ENCODE measurements at places on chromosomes 1 and 21. TPM values are rescaled to one million over a fixed set of nuclear protein-coding genes. Genes with fewer than 3 reads are reported as not detected.

The SPRR2B gene
- not detected for total RNA-seq

The IL19 gene
- not detected for total RNA-seq

The LORICRIN gene
- total RNA-seq: not detected

The SLC2A5 gene
- 0.06 TPM for total RNA-seq

The RAVER2 gene
- total RNA-seq: 17.9 TPM

The DENND2C gene
- total RNA-seq: 1.7 TPM

The PLCH2 gene
- 0.34 TPM for total RNA-seq

The KIF26B gene
- total RNA-seq: 3.7 TPM

The ADAM15 gene
- 96.1 TPM for total RNA-seq

The MCOLN3 gene
- total RNA-seq: 0.65 TPM

The KCNN3 gene
- total RNA-seq: 3.6 TPM

The PANK4 gene
- total RNA-seq: 42.6 TPM

The OLFML3 gene
- total RNA-seq: 109 TPM

The DISP3 gene
- not detected for total RNA-seq

The FMOD gene
- total RNA-seq: 32.9 TPM

The OR2G6 gene
- not detected for total RNA-seq

The PADI1 gene
- total RNA-seq: 2.1 TPM

The MSH4 gene
- total RNA-seq: 0.17 TPM

The ITGB3BP gene
- 38.2 TPM for total RNA-seq

The WNT2B gene
- 2.9 TPM for total RNA-seq

The KRTAP21-2 gene
- total RNA-seq: not detected

The LGR6 gene
- under 0.01 TPM for total RNA-seq

The ITLN1 gene
- 2.2 TPM for total RNA-seq

The TEDDM1 gene
- not detected for total RNA-seq

The LAMB3 gene
- 1.0 TPM for total RNA-seq

The BCAN gene
- 0.45 TPM for total RNA-seq

The AK5 gene
- 2.5 TPM for total RNA-seq

The CYP4A22 gene
- total RNA-seq: not detected

The GSTM5 gene
- 7.6 TPM for total RNA-seq

The TMEM125 gene
- total RNA-seq: not detected

The SPRR2A gene
- not detected for total RNA-seq

The SOAT1 gene
- total RNA-seq: 14.8 TPM

The FAM3B gene
- total RNA-seq: not detected

The ZBTB40 gene
- total RNA-seq: 18.3 TPM

The NR0B2 gene
- not detected for total RNA-seq

The C21orf58 gene
- 2.5 TPM for total RNA-seq

The TESK2 gene
- 3.8 TPM for total RNA-seq

The RAB25 gene
- total RNA-seq: not detected

The FAM167B gene
- total RNA-seq: 0.83 TPM

The JAM2 gene
- total RNA-seq: 42.4 TPM

The S100A10 gene
- total RNA-seq: 214 TPM

The CFHR1 gene
- not detected for total RNA-seq

The CD5L gene
- not detected for total RNA-seq

The GFI1 gene
- total RNA-seq: 3.3 TPM

The SMG5 gene
- total RNA-seq: 79.8 TPM

The NEGR1 gene
- total RNA-seq: 39.3 TPM

The SLFNL1 gene
- 0.17 TPM for total RNA-seq

The TCEANC2 gene
- total RNA-seq: 4.8 TPM

All from esophagus muscularis mucosa (tissue), 4 donors.